ENCODE measurements at places on chromosomes 6 and 20.

- DNase-seq = no peak
These were observed 168.1 kb downstream of the GRM4 start for GRCh38 chr6:33977606-33978411.

GRCh38 chr6:159804504-159804903, 4.4 kb downstream of the PNLDC1 start:
- no peak for DNase-seq

- no peak for DNase-seq
These were observed 57.1 kb upstream of the GJE1 start for GRCh38 chr6:142075516-142076101.

DNA sequence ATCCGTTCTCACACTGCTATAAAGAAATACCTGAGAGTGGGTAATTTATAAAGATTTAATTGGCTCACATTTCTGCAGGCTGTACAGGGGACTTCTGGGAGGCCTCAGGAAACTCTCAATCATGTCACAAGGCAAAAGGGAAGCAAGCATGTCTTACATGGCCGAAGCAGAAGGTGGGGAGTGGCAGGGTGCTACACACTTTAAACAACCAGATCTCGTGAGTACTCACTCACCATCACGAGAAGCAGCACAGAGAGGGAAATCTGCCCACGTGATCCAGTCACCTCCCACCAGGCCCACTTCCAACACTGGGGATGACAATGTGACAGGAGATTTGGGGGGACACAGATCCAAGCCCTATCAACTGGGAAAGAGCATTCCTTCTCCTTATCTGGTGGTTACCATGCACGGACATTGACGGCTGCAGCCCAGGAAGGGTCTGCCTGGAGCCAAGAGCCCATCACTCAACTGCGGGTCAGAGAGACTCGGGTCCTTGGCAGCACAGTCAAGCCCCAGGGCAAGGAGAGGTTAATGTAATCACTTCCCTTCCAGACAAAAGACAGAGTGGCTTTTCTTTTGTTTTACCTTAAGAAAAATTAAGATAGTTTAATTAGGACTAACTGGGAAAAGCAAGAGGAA, 112.3 kb upstream of the CST7 start:
- DNase-seq = no peak

DNA sequence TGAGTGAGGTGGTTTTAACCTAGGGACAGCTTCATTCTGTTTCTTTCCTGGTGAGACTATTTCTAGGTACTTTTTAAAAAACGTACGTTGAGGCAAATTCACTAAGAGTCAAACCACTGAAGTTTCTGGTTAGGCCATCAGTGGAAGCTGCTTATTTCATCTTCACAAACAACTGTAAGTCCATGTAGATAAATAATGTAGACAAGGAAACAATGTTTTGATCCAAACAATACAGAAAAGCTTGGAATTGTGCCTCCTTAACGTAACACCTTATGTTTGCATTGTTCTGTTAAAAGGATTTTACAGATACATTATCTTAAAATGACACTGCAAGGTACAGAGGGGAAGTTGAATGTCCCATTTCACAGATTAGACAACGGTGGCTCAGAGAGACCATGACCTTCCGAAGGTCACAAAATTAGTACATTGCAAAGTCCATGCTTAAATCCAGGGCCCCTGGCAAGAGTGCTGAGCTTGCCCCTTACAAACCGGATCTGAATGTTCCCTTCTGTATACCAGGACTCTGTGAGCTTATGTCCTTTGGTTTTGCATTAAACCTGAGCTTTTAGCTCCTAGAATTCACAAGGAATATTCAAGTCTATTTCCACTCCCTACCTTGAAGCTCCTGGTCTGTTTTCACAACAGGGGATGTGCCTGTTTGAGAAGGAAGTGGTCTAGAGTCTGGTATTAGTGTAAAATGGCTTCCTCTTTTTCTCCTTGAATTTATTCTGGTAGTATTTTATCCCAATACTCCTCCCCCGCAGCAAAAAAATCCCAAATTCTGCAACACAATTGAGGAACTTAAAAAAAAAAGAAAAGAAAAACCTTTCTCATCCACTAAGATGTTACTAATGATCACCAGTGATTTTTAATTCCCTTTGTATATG, 28.9 kb upstream of the ZNF217 start:
- DNase-seq = no peak
